Caki2 (cell line): ENCODE measurements at places on chromosomes 16 and 17.

GRCh38 chr16:84794186-84794585 lies 25.6 kb upstream of the CRISPLD2 start:
- DNase-seq, result no peak

DNA sequence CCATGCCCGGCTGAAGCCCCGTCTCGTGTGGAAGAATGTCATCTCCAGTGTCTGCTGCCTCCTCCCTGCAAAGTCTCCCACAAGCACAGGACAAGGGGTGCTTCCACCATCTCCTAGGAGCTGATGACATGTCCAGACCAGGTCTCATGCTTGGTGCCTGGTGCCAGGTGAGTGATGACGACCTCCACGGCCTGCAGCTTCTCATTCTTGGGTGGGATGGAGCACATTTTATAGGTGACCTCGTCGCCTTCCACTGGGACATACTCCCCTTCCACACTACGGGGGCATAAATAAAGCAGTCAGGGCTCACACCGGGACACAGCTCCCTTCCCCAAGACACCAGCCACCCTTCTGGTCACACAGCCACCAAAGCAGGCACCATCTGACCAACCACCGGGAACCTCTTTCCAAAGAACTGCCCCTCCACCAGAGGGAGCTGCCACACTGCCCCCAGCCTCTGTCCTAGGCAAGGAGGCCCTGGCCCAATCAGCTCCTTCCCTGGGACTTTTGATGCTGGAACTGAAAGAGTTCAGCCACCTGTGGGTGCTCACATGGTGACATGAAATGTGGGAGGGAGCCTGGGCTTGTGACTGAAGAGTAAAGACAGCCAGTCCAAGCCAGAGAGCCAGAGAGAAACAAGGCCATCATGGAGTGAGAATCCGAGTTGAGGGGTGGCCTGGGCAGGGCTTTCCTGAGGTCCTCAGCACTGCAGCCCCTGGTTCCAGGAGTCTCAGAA lies 13.6 kb downstream of the CARHSP1 start:
- DNase-seq, result no peak

DNA sequence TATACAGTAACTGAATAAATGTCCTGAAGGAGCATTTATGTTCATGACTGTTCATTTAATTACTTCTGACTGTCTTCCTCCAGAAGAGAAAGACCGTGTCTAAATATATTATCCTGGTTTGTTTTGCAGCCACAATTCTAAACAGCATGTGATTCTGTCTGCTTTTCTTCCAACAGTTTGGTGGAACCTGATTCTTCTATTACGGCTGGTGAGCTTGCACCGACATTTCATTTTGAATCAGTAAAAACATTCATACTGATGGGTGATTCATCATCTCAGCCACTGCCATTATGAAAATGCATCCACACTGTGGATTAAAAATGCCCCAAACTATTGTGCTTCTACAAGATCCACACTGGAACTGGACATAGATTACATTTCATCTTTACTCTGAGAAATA lies 16.9 kb downstream of the KNOP1 start:
- no peak for DNase-seq

GRCh38 chr17:78876094-78876597 lies 26.9 kb downstream of the CEP295NL start:
- DNase-seq, result no peak

DNA sequence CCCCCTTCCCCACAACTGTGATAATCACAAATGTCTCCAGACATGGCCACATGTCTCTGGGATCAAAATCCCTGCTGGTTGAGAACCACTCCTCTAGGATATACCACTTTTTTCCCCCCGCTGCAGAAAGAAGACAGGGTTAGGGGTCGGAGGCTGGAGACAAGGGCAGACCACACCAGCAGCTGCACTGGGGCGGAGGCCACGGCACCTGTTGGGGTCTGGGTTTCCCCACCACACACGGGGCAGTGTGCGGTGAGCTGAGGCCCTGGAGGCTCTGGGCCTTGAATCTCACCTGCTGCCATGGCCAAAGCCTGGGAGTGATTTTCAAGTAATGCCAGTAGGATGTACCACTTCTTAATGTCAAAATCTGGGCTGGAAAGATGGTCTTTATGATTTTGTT lies 320.5 kb downstream of the SNX29 start:
- DNase-seq, result no peak

DNA sequence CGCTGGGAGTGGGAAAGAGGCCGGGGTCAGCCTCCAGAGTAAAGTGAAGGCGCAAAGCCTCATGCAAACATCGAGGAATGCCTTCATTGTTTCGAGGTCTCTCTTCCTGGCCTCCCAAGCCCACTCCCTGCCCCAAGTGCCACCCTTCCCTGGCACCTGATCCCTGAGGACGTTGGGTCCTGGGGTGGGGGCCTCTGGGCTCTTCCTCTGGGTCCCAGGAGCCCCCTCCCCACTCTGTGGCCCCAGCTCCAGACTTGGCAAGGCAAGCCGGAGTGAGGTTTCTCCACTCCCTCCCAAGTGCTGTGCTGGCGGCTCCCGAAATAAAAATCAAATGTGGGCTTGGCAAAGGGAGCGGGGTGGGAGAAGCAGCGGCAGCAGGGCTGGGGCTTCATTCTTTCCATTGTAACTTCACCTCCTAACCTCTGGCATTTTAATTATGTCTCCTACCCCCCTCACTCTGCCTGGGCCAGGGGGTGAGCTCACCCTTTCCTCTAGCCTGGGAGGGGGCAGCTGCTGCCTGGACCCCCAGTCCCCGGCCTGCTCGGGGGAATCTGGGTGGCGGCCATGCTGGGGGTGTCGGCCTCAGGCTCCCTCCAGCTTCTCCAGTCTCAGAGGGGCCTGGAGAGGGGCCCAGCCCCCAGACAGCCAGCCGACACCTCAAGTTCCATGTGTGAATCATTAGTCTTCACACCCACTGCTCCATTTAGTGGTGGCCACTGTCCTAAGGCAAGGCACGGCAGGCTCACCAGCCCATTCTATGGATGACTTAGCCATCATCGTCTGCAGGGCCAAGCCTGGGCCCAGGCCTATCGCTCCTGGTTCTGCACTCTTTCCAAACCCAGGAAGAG lies 14.6 kb upstream of the TMEM92 start:
- no peak for DNase-seq

GRCh38 chr16:10080051-10080772 lies 102.0 kb downstream of the GRIN2A start:
- peak; percentile 61 for DNase-seq

GRCh38 chr17:7114875-7115614 lies 423 bp upstream of the ASGR2 start:
- no peak for DNase-seq
